Activated CD4-positive, alpha-beta T cell treated with anti-CD3 and anti-CD28 coated beads for 4 hours (primary cell): ENCODE measurements at places on chromosomes 3 and 15.

DNA sequence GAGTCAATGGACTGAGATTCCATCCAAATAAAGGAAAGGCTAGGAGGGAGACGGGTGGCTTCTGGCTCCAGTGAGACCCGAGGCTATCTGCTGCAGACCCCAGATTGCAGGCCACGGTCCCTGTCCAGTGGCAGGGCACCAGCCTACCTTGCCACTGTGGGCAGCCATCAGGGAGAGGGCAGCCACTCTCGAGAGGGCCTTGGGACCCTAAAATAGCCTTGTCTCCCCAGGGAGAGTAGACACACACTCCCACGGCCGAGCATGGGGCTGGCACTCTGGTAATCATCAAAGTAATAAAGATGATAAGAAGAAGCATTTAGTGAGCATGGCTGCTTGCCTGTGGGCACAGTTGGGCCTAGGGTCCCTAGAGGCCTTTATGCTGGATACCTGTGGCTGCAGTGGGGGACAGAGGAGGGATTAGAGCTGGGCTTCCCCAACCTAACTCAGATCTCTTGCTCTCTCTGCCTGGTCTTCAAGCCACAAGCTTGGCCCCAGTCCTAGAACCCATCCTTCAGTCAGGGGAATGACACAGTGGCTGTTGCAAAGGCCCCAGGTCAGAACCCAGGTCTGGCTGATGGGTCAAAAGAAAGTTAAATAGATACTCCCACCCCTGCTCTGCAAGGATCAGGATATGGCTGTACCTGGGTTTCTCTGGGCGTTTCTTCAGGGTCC lies 9.2 kb upstream of the VIPR1 start:
- no peak for DNase-seq

- DNase-seq, result no peak
Measured at GRCh38 chr15:80697075-80697685, 2.1 kb downstream of the ABHD17C start.

GRCh38 chr3:42492508-42493080 lies 9.8 kb upstream of the VIPR1 start:
- DNase-seq, result no peak

- no peak for DNase-seq
Measured at GRCh38 chr3:11494131-11494916, 149.4 kb downstream of the VGLL4 start.

GRCh38 chr15:81792646-81793045 lies 253.2 kb downstream of the MEX3B start:
- DNase-seq, result no peak

DNA sequence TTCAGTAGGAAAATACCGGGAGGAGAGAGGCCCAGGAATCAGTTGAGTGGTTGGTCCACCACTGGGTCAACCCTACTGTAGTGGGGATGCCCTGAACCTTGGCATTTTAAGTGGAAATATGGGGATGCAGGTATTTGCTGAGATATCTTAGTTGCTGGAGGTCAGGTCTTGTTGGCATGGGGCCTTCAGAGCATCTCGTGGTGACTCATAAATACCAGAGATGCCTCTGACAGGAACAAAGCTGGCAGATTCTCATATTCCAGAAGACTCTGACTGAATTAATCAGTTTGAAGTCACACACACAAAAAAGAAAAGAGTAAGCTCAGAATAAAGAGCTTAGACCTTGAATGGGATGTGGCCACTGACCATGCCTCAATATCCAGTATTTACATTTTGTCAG lies 91.6 kb downstream of the CACNA2D3 start:
- DNase-seq, result no peak

- no peak for DNase-seq
Measured at GRCh38 chr3:48798998-48799397, 48.7 kb downstream of the PRKAR2A start.

GRCh38 chr3:58202917-58203360 lies 7.8 kb downstream of the DNASE1L3 start:
- DNase-seq, result no peak

DNA sequence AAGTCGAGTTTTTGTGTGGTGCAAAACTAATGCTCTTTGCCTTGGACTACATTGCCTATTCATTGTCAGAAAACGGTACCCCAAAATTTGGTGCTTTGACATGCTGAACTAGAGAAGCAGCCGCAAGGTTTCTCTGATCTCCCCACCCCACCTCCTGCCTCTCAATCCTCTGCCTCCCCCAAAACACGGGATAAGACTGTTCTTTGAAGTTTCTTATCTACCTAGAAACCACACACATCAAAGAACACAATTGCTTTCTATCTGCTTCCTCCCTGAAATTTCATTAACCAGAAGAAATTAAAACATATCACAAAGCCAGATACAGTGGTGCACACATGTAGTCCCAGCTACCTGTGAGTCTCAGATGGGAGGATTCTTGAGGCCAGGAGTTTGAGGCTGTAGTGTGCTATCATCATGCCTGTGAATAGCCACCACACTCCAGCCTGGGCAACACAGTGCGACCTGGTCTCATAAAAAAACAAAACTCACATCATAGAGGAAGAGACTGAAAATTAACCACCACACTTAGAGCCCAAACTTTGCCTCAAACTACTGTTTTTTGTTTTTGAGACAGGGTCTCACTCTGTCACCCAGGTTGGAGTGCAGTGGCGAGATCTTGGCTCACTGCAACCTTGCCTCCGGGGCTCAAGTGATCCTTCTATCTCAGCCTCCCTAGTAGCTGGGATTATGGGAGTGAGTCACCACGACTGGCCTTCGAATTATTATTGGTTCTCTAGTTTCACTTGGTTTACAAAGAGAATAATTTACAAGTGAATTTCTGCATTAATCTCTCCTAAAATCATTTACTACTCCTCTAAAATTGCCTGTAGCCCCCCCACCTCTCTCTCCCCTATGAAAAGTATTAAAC lies 2.7 kb upstream of the PCNP start:
- DNase-seq, result no peak

DNA sequence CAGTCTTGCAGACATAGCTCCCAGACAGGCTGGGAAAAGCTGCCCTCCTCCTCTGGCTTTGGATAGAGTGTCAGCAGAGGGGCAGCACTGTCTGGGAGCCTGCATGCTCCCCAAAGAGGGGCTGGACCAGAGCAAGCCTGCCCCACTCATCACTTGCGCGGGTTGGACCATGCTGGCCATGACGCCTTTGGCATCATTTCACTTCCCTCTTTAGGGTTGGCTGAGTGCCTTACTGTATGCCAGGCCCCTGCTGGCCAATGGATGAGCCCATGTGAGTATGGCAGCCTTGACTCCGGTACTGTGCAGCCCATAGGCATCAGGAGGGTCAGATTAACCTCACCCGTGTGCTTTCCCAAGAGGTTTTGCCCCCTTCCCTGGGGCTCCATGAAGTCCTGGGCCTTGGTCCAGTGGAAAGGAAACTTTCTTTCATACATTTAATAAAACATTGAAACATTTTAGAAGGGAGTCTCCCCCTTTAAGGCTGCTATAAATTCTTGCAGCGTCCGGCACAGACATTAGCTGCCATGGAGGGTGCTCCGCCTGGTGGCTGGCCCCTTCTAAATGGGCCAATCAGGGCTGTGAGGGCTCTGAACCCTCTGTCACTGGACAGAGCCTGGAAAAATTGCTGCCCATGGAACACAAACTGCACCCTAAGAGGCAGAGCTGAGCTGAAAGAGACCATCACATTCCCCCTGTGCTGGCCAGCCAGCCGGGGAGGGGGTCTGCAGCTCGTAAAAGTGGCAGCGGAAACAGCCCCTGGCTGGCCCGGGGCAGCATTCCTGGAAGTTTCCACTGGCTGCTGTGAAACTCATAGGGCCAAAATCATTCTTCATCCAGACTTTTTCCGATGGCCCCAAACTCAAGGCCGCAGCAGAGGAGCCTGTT lies 20.8 kb upstream of the DUSP7 start:
- no peak for DNase-seq
